ENCODE measurements at places on chromosomes 2 and 18.

DNA sequence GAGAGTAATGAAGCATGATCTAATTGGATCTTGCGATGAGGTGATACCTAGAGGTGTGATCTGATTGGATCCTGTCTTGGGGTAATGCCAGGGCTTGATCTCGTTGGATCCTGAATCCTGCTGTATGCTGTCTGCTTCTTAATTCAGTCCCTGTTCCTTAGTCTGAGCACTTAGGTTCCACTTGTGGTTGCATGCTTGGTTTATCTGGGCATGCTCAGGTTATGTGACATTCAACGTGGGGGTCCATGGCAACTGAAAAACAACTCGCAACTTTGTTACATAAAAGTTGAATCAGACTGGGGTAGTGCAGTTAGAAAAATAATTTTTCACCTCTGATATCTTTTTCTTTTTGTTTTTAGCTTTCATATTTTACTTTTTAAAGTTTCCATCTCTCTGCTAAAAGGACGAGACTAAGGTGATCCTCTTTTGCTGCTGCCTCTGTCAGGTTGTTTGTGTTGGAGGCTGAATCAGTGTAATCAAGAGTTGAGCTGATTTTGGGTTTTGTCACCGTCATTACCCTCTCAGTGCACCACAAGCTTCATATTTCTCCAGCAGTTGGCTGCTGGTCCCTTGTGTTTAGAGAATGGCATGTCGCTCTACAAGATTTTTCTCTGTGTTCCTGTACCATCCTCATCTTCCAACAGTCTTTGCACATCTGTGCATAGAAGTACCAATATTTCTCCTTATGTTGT is 67.9 kb downstream of the NCOA1 start:
- no peak for DNase-seq

GRCh38 chr2:62076980-62077638 is 118.8 kb upstream of the B3GNT2 start:
- DNase-seq: no peak

DNA sequence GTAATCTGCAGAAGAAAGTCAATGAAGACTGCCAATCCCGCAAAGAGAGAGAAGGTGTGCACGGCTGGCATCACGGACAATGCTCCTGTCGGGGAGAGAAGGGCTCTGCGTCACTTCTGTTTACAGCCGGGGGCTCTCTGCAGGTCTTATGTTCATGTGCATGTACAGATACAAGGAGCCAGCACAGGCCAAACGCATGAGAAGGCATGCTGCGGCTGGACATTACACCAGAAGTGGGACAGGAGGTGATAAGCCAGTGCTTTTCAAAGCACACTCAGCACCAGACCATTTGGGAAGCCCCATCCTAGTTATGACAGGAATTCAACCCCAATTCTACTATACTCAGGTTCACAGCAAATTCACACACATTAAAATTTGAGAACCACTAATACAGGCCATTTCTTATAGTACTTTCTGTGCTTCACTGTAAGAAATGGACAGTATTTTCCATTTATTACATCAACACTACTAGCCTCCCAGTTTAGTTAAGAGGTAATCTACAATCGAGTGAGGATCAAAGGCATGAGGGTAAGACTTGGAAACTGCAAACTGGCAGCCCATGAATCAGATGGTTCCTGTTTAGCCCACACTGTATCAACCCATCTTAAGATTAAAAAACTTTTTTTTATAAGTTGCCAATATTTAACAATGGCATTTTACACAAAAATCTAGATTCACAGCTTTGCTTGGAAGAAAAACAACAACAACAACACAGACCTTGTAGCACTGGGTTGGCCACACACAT is 38.2 kb downstream of the RMC1 start:
- DNase-seq: no peak

GRCh38 chr18:49031511-49032188 is 80.9 kb upstream of the SMAD7 start:
- DNase-seq: no peak

DNA sequence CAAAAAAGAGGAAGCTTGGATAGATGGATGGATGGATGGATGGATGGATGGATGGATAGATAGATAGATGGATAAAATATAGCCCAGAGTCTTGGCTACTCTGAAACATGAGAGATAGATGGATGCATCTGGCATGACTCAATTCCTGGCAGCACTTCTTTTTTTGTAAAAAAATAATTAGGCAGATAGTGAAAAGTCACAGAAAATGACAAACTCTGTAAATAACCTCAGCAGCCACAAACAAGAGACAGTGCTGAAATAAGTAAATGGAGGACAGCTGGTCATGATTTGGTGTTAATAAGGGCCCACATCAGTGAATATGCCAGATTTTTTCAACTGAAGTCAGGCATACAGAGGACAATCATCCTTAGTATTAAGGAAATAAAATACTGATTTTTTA is 585.0 kb upstream of the GCFC2 start:
- DNase-seq: no peak

GRCh38 chr18:23752796-23753195 is 63.5 kb downstream of the LAMA3 start:
- DNase-seq: no peak

DNA sequence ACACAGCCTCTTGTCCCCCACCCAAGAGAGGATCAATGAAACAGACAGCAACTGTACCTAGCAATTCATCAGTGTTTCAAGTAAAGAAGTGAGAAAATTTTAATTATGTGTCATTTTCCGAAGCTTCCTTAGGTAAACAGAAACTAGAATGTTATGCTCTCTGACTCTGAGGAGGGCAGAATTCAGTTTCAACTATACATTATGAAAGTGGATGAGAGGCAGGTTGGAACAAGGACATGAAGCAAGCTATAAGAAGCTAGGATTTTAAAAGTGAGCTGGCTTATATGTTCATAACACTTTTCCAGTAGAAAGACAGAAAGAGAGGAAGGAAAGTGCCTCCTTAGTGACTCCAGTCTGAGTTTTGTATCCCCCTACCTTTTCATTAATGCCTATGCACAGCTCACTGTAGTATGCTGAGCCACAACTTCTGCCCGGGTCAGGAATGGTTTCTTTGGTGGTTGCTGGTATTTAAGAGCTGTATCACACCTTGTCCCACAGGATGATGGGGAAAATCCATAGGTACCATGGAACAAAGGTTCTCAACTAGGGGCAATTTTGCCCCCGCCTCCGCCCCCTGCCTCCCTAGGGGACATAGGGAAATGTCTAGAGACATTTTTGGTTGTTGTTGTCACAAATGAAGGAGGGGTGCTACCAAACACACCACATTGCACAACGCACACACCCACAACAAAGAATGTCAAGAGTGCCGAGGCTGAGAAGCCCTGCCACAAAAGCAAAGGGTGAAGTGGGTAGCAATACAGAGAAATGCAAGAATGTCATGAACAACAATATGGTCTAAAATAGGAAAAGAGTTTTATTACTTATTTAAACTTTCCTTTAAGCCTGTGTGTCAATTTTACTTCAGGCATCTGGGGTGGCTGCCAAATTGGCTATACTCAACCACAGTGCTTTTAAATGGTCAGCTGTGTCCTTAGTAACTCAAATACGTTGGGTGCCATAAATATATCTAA is 161.0 kb upstream of the ZFP36L2 start:
- no peak for DNase-seq

- DNase-seq: no peak
These were observed 63.9 kb downstream of the SPRED2 start for GRCh38 chr2:65368468-65368867.

DNA sequence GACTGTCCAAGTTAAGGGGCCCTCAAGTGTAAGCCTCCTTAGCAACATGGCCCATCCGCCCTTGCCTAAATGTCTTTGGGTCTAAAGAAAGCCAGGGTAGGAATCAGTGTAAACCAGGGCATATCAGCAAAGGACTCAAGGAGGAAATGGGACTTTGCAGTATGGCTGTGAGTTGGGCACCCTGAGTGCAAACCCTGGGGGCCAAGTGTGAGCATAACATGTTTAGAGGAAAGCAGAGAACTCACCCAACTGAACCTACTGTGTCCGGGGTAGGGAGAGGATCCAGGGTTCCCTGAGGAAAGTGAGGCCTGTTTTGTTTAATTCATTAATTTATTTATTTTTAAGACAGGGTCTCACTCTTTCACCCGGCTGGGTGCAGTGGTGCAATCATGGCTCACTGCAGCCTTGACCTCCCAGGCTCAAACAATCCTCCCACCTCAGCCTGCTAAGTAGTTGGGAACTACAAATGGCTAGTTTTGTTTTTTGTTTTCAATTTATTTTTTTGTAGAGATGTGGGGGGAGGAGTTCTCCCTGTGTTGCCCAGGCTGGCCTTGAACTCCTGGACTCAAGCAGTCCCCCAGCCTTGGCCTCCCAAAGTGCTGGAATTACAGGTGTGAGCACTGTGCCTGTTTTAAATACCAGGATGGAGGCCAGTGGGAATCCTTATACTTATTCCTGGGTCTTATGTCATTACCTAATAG is 51.0 kb upstream of the ACTR3 start:
- DNase-seq: no peak

- no peak for DNase-seq
These were observed 342.7 kb upstream of the CHAC2 start for GRCh38 chr2:53424902-53425301.

DNA sequence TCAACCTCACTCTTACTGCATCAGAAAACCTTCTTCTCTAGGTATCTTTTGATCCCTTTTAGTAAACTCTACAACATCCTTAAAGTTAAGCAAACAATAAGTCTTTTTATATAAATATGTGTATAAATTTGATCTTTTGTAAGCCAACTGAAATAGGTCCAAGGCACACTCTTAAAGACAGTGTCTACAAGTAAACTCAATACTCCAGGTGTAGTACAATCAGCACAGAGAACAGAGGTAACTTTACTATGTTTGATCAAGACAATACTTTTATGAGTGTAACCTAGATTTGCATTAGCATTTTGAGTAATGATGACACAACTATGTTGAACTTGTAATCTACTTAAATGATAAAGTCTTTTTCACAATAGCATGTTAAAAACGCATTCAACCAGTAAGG is 593.1 kb upstream of the CHAC2 start:
- DNase-seq: no peak

DNA sequence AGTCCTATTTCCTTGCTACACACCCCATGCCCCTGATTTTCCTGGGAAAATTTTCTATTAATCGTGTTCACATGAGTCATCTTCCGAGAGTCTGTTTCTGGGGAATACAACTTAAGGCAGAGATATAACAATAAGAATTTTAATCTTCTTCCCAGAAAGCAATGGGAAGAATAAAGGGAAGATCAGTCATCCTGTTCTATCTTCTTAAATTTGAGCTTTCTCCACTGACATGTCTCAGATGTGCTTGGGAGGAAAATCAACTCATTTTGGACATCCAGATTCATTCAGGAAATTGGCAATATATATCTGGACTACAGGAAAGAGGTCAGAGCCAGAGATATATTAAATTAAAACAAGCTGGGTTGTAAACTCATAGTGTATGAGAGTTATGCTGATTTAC is 62.3 kb upstream of the SPAG16 start:
- DNase-seq: no peak

DNA sequence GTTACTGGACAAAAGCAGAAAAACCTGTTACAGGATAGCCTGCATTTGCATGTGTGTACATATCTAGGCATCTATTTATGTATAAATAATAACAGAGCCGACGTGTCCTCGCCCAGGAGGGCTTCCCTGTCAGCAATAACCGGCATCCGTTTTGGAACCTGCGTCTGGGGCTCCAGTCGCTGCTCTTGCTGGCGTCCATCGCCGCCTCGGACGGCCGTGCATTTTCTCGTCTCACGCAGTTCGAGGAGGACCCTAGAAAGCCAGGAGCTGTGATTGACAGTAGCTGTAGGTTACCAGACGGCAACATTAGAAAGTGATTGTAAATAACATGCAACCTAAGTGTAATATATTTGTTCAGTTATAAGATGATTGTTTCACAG is 132.6 kb downstream of the NFATC1 start:
- DNase-seq: no peak

DNA sequence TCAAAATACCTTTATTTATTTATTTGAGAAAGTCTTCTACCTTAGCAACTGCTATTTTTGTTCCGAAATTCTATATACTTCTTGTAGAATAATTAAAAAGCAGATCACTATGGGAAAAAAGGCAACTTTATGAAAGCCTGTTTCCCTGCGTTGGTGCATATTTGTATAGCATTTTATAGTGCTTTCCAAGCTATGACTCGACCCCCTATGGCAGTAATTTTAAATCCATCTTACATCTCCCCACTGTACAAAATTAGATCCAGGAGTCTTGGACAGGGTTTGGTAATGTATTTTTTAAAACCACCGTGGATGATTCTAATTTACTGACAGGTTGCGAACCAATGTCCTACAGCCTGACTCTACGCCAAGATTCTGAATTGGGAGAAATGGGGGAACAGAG is 10.1 kb downstream of the TANK start:
- no peak for DNase-seq

- no peak for DNase-seq
These were observed 3.5 kb downstream of the ACTR2 start for GRCh38 chr2:65231121-65231520.

- DNase-seq: no peak
These were observed 40.8 kb upstream of the CYP1B1 start for GRCh38 chr2:38116762-38117161.

DNA sequence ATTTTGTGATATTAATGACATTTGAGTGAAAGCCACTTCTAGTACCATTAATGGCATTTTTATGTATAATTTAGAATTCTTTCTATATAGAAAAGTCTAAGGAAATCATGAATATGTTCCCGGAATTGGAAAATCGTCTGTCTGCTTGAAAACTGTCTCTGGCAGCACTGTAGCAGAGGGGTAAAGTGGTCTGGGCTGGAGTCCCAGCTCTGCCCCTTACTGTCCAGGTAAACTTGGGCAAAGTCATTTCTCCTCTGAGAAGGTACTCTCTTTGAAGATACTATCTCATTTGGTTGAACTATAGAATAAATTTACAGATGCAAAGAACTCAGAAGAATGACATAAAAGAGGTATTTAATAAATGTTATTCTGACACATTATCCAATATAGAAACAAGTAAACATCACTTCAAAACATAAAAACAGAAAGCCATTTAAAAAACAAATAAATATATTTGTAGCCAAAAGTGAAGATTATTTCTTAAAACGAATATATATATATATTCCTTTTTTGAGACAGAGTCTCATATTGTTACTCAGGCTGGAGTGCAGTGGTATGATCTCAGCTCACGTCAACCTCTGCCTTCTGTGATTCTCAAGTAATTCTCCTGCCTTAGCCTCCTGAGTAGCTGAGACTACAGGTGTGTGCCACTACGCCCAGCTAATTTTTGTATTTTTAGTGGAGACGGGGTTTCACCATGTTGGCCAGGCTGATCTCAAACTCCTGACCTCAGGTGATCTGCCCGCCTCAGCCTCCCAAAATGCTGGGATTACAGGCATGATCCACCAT is 149.8 kb upstream of the ITGA4 start:
- DNase-seq: no peak

GRCh38 chr2:71385012-71385411 is 53.4 kb downstream of the ZNF638 start:
- no peak for DNase-seq
